ENCODE measurements at places on chromosomes 11 and 22. TPM values are rescaled to one million over a fixed set of nuclear protein-coding genes. Genes with fewer than 3 reads are reported as not detected.

The OR10D3 gene
- not detected for total RNA-seq

DNA sequence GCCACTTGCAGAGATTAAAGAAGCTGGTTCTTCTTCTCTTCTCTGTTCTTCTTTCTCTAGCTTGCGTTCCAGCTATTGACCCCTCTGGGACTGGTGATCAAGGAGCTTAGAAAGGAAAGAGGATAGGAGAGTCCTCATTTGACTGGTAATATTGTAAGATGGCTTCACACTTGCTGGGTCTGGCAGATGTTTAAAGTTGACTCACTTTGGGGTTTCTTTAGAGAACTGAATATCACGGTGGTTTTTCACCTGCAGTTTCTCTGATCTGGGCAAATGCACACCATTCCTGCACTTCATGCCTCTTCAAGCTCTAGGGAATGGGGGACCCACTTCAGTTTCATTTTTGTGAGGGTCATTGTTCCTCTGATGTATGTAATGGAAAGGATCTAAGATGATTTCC is 41.8 kb upstream of the DEUP1 start:
- DNase-seq: no peak

- no peak for DNase-seq
Observed at GRCh38 chr22:22366537-22366936, 122.0 kb downstream of the VPREB1 start.

The SC5D gene
- total RNA-seq: 86.7 TPM

The SLC22A12 gene
- total RNA-seq: not detected

The OR51B4 gene
- total RNA-seq: not detected
